T-cell (primary cell): ENCODE measurements at places on chromosomes 6 and 20. TPM values are rescaled to one million over a fixed set of nuclear protein-coding genes. Genes with fewer than 3 reads are reported as not detected.

GRCh38 chr20:32642257-32643046, 31.3 kb downstream of the C20orf203 start:
- DNase-seq, result no peak

GRCh38 chr20:62347445-62347844, 19.7 kb downstream of the LAMA5 start:
- no peak for DNase-seq

DNA sequence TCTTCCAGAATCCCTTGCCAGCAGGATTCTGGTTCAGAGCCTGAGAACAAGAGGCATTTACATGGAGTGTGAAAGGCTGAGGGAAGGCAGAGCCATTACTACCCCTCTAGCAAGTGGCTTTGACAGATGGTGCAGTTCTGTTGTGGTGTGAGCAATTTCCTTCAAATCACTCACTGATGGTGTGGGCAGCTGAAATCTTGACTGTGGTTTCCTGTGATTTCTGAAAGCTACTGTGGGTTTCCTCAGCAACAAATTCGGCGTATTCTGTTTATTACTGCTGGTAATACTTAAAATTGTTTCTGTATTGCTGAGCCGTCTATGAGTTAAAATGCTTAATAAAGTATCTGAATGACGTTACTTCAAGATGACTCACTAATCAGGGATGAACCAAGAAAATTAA, 181.5 kb upstream of the TCF21 start:
- DNase-seq, result no peak

- DNase-seq, result no peak
These were observed 508.4 kb upstream of the EPHA7 start for GRCh38 chr6:93927731-93928130.

ARHGAP40 gene
- total RNA-seq, result not detected

GSTA3 gene
- total RNA-seq, result not detected

DNA sequence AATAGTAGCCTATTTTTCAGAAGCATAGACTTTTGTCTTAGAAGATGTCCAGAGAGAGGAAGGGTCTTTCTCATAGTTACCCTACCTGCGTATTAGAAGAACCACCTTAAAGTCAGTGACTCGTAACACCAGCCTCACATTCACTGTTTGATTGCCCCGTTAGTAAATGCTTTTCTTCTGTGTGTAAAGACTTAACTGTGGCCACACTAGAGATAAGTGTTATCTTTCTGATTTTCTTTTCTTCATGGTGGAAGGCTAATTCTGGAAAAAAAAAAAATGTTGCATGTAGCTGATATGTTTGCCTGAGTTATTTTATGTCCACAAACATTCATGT, 83.9 kb downstream of the SAMD3 start:
- DNase-seq, result no peak

DNA sequence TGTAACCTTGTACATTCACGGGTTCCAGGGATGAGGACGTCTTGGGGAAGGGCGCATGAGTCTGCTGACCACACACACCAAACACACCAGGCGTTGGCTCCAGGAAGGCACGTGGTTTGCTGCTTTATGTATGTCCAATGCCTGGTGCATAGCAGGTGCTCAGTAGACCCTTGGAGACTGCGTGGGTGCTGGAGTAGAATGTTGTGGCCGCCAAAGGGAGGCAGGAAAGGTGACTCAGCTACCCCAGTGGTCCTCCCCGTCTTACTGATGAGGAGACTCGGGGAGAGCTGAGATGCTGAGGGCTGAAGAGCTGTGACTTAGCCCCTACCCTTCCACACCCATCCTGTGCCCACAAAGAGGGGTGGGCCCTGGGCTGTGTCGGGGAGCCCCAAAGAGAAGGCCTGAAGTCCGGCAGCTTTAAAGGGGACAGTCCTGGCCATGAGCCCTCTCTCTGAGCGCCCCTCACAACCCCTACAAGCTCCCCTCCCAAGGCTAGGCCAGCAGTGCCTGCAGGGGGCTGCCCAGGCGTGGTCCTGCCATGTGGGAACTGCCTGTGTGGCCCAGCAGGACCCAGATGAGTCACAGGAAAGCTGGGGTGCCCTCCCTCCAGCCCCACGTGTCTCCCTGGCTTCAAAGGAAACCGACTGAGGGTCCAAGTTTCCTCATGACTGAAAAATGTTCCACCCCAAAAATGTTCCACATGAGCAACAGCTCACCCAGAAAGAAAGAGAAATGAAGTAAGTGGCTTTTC, 28.0 kb upstream of the PTGIS start:
- DNase-seq, result no peak

C6orf163 gene
- 2.7 TPM for total RNA-seq

DNA sequence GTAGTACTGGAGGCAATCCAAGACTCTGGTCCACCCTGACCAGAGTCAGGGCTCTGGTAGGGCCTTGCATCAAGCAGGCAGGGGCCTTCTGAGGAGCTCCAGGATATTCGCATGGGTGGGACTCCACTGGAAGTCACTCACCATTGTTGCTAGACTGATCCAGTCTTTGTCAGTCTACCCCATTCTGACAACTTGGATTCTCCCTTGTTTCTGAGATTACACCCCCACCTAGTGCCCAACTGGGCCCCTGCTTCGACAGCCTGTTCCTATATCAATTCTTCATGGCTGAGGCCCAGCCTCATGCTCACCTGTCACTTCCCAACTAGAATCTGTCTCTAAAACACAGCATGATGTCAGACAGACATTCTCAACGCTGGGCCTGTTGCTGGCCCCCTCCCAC, 5.2 kb downstream of the SLC35D3 start:
- no peak for DNase-seq

TCP11 gene
- not detected for total RNA-seq

DNA sequence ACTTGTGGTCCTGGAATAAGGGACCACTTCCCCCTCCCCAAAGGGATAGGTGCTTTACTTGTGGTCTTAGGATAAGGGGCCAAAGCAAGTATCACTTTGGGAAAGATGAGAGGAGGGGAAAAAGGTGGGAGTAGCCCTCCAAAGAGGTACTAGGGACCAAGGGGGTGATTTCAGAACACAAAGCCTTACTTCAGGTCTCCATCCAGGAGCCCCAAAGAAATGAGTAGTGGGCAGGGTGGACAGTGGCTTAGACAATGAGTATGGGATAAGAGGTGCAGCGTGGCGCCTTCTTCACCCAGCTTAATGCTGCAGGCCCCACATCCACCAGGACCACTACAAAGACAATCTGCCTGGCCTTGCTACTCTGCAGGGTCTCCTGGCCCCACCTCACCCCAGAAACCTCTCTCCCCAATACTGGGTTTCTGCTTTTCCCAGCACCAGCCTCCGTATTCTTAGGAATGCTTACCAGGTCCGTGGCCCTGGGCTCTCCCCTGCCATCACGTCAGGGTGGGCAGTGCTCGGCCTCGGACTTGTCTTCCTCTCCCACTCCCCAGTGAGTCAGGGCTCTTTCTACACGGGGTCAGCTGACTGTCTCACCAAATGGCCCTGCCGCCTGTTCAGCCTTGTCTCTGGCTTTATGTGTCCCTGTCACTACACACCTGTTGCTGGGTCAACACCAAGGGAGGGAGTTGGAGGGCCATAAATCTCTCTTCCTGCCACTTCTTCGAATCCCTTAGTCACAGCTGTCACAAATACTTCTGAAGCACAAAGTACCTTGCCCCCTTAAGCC, 3.1 kb downstream of the NNAT start:
- DNase-seq, result no peak

GRCh38 chr6:152821525-152821924, 70.9 kb downstream of the VIP start:
- no peak for DNase-seq

CCNC gene
- 38.0 TPM for total RNA-seq

DNA sequence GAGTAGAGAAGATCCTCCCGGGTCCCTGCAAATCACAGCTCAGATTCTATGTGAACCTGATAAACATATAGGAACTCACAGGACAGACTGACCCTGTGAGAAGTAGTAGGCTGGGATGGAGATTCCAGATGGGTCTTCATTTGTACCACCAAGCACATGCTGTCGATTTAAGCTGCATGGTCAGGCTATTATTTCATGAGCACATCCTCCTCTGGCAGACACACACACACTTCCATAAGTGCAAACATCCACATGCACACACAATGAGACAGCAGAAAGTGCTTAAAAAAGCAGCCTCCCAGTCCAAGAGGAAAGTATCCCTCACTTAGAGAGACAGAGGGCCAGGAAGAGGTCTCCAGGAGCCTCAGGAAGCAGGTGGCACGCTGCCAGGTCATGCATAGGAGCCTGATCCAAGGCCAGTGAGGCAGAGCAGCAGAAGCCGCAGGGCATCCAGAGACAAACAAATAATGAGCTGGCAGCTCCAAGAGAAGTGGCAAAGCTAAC, 131.8 kb downstream of the UNC5CL start:
- DNase-seq, result no peak

CLPSL1 gene
- not detected for total RNA-seq

- DNase-seq, result no peak
These were observed 197.5 kb upstream of the CST7 start for GRCh38 chr20:24751551-24751950.

GRCh38 chr6:147392917-147393625, 115.4 kb upstream of the SAMD5 start:
- no peak for DNase-seq

C6orf52 gene
- total RNA-seq, result not detected

DNA sequence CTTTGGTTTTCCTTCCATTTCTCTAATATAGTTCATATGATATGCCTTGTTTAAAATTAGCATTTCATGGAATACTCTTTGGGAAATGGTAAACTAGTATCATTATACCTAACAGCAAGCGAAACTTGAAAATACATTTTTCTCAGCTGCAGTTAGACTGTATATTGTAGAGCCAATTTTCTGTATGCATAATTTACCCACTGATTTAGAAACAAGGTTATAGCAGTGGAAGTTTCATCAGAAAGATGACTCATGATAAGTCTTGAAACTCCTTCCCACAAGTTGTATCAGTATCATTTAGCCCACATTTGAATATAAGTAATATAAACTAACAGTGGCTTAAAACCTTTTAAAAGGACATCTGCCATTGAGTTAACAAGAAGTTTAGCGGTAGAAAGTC, 164.8 kb upstream of the BMP5 start:
- no peak for DNase-seq

DNA sequence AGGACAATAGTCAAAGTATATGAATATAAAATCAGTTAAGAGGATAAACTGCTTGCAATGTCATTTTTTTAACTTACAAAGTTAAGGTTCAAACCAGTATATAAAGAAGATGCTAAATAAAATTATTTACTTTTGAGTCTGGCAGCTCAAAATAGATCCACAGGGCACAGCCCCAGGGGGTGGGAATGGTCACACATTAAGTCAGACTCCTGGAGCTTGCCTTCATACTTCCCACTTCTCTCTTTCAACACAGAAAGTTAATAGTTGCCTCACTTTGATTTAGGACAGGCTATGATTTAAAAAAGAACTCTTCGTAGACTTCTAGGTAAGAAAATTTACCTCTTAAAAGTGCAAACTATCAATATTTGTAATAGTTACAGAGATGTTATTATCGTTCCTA, 158.3 kb upstream of the RUNX2 start:
- no peak for DNase-seq

DNA sequence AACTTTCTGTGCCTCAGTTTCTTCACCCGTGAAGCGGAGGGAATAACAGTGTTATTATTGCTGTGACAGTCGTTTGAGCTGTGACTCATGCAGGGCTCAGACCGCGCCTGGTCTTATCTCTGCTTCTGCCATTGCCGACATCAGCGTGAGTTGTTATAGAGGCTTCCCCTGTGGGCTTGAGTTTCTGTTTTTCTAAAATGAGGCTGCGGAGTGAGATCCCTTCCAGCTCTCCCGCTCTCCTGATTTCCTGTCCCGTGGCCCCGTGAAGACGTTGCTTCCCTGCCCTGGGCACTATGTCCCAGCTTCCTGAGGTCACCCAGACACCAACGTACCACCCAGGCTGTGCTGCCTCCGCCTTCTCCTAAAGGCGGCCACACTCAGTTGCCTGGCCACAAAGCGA, 278.5 kb downstream of the BMP7 start:
- no peak for DNase-seq

GRCh38 chr6:137175868-137176245, 2.4 kb upstream of the IL22RA2 start:
- no peak for DNase-seq

HTR1B gene
- total RNA-seq, result not detected

- DNase-seq, result no peak
These were observed 136.1 kb downstream of the SLC24A3 start for GRCh38 chr20:19348582-19348981.

GRCh38 chr20:63172726-63173125, 43.2 kb downstream of the YTHDF1 start:
- no peak for DNase-seq

DNA sequence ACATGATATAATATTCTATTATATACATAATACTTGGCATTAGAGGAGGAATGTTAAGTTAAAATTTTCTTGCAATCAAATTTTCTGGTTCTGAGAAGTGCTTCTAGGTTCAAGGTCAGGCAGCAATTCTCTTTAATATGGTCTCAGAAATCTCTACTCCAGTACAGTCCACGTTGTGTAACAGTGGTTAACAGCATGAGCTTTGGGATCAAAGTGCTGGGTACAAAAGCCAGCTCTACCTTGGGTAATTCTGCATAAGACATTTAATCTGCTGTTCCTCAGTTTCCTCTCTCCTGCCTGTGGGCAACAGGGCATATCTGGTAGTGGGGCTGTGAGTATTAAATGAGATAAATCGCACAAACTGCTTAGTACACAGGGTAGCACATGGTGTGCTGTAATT, 437.8 kb downstream of the CDC5L start:
- DNase-seq, result no peak

NOL4L gene
- 74.4 TPM for total RNA-seq
